Natural killer cell treated with Interleukin-12 subunit alpha and Interleukin-12 subunit beta and Interleukin-15 and Interleukin-18, amount 100 ng/mL, for 72 hours (primary cell): ENCODE measurements at places on chromosomes 3 and 15. TPM values are rescaled to one million over a fixed set of nuclear protein-coding genes. Genes with fewer than 3 reads are reported as not detected.

SYNM gene
- 0.26 TPM for total RNA-seq

SEMA3F gene
- total RNA-seq, result 0.81 TPM

TRIM42 gene
- total RNA-seq, result not detected

CSTA gene
- total RNA-seq, result not detected

ZMYND10 gene
- 0.95 TPM for total RNA-seq

AMIGO3 gene
- total RNA-seq, result 2.0 TPM

MESP2 gene
- not detected for total RNA-seq

VIPR1 gene
- total RNA-seq, result 0.69 TPM

ZNF620 gene
- 4.6 TPM for total RNA-seq

RASL12 gene
- total RNA-seq, result not detected

PPP1R14D gene
- not detected for total RNA-seq

FLNB gene
- 5.9 TPM for total RNA-seq

IL17RB gene
- 1.2 TPM for total RNA-seq

RAB6B gene
- 0.81 TPM for total RNA-seq

A4GNT gene
- total RNA-seq, result not detected

DNA sequence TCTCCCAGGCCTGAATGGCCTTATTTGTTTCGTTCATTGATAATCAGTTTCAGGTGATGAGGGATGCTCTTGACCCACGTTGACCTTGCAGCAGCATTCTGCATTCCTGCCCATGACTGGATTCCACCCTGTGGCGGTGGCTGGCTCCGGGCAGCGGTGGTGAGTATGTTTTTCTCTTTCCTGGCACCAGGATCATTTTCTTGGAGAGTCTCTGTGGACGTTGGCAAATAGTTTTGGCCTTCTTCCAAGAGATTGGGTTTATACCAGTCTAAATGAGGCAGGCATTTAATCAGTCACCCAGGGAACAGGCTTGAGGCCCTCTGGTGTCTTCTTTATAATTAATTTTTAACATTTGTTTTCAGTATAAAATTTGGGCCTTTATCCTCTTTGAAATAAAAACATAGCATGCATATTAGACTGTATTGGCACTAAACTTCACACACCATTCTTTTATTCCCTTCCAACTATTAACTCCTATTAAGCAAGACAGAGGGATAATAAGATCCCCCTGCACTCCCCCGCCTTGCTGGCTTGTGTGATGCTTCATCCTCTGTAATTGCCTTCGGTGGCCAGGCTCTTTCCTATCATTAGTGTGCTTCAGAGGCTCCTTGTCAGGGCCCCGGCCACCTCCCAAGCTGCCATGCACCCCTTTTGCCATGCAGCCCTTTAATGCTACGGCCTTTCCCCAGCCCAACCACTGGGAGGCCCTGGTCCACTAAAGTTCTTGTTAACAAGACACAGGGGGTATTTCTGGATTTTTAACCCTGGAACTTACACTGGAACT, 176.2 kb upstream of the TOPAZ1 start:
- DNase-seq, result no peak

DNA sequence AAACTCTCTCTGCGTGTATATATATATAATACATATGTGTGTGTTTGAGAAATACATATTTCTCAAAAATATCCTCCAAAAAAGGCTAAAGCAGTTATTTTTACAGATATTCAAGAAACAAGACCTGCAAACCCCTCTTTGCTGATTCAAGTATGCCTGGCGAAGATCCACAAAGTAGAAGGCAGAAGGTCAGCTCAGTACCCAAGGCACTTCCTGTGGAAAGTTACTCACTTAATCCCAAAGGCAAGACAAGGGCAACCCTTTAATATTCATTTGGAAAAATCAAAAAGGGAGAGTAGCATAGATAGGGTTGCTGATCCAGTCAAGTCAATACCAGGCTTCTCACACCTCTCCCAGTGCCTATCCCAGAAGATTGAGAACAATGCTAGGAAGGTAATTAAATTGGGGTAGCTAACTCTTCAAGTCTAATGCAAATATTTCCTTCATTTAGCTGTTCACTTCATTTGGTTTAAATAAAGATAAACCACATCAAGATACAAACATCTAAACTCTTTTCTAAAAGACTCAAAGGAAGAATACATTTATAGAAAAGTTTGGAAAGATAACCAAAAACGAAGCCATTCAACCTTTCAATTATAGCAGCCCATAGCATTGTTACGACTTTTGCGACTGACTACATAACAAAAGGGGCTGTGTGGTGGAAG, 7.2 kb downstream of the COX17 start:
- no peak for DNase-seq

DNA sequence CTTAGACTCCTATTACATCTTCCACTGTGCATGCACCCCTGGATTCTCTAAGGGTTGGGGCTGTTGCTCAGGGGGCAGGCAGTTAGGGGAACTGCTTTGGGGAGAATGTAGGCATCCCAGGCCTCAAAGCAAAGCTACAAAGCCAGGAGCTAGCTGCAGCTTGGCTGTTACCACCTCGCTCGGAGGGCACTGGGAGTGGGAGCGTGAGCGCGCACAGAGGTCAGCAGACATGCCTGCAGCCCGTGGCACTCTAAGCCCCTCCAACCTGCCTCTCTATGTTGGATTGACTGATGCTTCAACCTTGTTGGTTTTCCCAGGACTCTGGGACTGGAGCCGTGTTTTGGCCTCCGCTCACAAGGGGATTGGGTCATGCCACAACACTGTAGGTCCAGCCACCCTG, 69.8 kb downstream of the CPN2 start:
- peak; percentile 29 for DNase-seq

DNA sequence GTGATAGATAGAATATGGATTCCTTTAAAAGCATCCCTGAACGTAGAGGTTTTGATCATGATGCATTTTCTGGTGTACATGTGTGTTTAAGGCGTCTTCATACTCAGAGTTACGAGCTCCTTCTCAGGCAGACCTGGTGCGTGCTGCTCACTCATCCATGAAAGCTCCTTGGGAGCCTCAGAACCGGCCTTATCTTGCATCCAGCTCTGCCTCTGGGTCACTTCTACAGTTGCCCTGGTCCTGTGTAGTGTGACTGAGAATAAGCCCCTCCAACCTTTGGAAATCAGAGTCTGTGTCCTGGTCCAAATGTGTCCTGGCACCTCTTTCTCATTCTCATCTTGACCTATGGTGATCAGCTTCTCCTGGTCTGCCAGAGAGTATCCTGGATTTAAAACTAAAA, 17.3 kb upstream of the RARRES1 start:
- no peak for DNase-seq

DNA sequence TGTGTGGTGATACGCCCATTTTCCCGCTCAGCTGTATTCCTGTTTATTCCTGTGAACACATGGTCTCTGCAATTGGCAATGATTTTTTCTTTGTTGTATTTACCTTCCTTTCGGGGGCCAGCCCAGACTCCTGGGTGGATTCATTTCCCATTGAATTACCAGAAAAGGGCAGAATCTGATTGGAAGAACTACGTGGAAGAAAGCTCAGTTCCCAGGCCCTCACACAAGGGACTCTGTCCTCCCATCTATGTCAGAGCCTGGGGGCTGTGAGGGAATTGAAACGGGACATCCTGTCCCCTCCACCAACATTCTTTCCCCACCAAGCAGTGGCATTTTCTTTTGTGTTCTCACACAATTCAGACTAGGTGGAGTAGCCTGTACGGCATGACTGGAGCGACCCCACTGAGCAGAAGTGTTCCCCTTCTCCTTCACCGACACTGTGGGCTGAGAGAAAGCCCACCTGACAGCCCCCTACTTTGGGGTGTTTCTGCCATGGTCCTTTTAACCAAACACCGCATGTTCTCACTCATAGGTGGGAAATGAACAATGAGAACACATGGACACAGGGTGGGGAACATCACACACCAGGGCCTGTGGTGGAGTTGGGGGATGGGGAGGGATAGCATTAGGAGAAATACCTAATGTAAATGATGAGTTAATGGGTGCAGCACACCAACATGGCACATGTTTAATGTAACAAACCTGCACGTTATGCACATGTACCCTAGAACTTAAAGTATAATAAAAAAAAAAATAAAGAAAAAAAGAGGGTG, 32.1 kb upstream of the RFTN1 start:
- no peak for DNase-seq

- no peak for DNase-seq
Measured at GRCh38 chr3:120636795-120637401, 40.8 kb downstream of the NDUFB4 start.

GRCh38 chr15:63041402-63041973, 1.1 kb upstream of the TPM1 start:
- no peak for DNase-seq

DNA sequence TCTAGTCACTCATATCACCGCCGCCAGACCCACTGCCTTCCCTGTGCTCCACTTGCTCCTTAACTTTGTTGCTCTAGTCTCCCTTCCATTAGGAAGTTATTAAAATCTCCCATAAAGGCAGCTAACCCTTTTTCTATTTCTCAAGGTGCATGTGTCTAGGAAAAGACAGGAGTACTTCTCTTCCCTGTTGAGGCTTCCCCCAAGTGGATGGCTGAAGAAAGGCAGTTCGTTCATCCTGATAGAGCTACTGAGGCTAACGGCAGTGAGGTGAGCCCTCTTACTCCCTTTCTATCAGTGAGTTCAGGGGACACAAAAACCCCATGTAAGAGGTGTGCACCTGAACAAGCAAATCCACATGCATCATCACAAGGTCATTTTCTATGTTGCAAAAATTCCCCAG, 397.8 kb downstream of the IGSF11 start:
- no peak for DNase-seq

DNA sequence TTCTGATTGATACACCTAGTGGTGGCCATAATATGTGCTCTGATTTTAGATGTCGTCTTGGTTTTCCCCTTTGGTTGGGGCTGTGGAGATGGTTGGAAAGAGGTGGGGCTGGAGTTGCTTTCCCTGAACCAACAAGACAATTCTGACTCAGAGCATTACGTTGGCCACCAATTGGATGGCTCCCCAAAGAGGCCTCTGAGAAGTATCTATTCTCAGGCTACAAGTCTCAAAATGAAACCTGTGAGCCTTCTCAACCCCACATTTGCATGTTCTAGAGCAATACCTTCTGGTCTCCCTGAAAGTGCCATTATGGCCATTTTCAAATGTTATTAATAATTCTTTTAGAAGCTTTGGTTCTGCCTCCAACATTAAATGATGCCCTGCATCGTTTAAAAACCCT, 188.4 kb upstream of the WNT5A start:
- DNase-seq, result no peak

GRCh38 chr3:18556503-18557135, 131.5 kb upstream of the SATB1 start:
- DNase-seq, result peak; percentile 89

- DNase-seq, result no peak
Measured at GRCh38 chr3:170354760-170355159, 2.8 kb upstream of the SKIL start.

DNA sequence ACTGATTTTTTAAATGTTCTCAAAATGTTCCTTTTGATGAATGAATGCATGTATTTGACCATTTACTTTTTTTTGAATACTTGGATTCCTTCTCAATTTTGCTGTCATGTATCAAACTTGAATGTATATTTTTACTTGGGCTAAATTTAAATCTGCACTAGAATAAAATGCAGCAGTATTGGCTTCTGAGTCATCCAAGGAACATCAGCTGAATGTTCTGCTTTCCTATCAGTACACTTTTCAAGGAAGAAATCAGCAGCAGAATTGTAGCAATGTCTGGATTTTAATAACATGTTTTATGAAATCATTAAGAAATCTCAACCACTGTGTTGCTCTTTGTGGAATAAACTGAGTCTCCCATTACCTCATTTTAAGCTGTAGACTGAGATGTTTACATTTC, 57.0 kb upstream of the COL6A6 start:
- DNase-seq, result no peak

- no peak for DNase-seq
Measured at GRCh38 chr3:126370606-126371005, 13.4 kb upstream of the KLF15 start.

GRCh38 chr15:77874063-77874462, 203.4 kb downstream of the TBC1D2B start:
- no peak for DNase-seq

GRCh38 chr3:132464066-132464465, 46.8 kb downstream of the DNAJC13 start:
- no peak for DNase-seq

GRCh38 chr3:171982828-171983227, 56.5 kb upstream of the FNDC3B start:
- DNase-seq, result no peak

GRCh38 chr15:36152936-36153335, 426.5 kb upstream of the CDIN1 start:
- no peak for DNase-seq

GRCh38 chr3:62057339-62058047, 315.9 kb downstream of the FEZF2 start:
- DNase-seq, result no peak

- DNase-seq, result no peak
Measured at GRCh38 chr3:98680723-98681122, 82.4 kb upstream of the ST3GAL6 start.

DNA sequence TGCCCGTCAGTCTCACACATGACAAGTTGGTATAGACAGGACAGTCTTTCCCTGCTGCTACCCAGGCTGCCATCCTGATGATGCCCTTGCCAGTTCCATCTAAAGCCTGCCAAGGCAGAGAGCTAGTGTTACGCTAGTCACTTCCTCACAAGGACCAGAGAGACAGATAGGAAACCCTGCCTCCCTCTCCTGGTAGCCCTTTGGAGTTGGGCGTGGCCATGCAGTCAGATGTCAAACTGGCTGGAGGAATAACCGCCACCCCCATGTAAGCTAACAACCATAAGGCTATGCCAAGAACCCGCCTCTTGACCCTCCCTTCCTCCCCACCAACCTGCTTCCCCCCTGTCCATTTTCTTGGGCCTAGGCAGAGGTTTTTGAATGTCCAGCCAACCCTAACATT, 2.8 kb downstream of the TMEM115 start:
- no peak for DNase-seq

DNA sequence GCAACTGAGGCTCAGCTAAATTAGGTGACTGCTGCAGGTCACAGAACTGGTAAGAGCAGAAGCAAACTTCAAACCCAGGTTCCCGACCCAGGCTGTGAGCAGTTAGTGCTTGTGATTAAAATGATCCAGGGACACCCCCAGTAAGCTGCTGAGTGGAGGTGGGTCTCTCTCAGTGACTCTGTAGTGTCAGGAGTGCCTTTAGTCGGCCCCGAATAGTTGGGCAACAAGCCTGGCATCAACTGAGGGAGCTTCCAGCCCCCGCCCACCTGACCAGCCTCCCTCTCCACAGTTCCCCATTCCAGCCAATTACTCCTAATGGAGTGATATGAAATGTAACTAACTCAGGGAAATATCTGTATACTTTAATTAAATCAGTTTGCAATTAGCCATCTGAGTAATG, 168.0 kb upstream of the SMAD3 start:
- DNase-seq, result no peak

- DNase-seq, result no peak
Measured at GRCh38 chr15:58947179-58947578, 13.7 kb upstream of the SLTM start.

- DNase-seq, result no peak
Measured at GRCh38 chr15:89980896-89981295, 20.2 kb upstream of the ZNF710 start.

DNA sequence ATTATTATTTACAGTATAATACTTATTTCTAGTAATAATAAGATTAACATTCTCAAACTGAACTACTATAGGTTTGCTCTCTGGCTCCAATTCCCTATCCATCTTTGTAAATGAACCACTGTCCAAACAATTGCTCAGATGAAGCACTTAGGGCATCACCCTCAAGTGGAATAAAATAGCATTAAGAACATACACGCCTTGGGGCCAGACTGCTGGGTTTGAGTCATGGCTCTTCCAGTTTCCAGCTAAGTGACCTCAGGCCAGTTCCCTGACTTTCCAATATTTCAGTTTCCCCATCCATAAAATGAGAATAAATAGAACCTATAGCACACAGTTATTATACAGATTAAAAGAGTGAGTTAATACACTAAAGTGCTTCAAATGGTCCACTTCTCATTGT, 507.2 kb downstream of the MAGI1 start:
- no peak for DNase-seq

- DNase-seq, result no peak
Measured at GRCh38 chr3:171825222-171825828, 15.0 kb upstream of the PLD1 start.
